ENCODE measurements at places on chromosomes 5 and 9.

DNA sequence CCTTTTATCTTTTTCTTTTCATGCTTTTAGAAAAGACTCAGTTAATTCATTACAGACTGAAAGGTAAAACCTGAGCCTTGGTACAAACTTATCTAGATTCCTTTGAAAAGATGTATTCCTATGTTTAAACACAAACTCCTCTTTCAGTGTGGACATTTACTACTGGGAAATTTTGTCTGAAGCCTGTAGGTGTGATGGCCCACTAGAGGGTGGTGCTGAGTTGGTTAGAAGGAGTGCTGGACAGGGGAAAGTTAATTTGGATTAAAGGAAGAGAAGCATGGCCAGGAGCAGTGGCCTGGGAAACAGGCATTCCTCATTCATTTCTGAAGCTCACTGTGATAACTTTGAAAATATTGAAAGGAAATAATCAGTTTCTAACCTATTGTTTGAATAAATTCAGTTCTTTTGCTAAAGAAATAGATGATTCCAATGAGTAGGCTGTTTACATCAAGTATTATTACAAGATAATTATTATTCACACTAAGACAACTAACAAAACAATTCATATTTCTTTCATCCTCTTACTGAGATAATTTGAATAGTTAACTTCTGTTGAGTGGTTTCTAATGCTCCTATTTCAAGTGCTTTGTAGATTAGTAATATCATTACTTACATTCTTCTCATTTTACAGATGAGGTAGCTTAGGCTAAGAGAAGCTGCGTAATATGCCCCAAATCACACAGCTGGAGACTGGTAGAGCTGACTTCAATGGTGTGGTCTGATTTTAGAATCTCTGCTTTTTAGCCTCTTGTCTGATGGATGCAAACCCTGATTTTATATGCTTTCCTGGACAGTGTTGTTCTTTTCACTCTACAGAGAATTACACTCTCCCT, 150.9 kb downstream of the ADGRV1 start:
- DNase-seq: no peak

DNA sequence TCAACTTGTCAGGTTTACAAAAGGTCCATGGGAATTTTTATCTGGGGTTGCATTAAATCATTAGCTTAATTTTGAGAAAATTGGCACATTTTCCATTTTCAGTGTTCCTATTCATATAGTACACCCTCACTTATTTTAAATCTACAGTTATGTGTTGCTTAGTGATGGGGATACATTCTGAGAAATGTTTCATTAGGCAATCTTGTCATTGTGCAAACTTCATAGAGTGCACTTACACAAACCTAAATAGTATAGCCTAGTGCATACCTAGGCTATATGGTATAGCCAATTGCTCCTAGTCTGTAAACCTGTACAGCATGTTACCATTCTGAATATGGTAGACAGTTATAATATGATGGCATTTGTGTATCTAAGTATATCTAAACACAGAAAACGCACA, 19.8 kb upstream of the FAM151B start:
- no peak for DNase-seq

- DNase-seq: no peak
Observed at GRCh38 chr9:123960965-123961364, 31.0 kb upstream of the DENND1A start.

DNA sequence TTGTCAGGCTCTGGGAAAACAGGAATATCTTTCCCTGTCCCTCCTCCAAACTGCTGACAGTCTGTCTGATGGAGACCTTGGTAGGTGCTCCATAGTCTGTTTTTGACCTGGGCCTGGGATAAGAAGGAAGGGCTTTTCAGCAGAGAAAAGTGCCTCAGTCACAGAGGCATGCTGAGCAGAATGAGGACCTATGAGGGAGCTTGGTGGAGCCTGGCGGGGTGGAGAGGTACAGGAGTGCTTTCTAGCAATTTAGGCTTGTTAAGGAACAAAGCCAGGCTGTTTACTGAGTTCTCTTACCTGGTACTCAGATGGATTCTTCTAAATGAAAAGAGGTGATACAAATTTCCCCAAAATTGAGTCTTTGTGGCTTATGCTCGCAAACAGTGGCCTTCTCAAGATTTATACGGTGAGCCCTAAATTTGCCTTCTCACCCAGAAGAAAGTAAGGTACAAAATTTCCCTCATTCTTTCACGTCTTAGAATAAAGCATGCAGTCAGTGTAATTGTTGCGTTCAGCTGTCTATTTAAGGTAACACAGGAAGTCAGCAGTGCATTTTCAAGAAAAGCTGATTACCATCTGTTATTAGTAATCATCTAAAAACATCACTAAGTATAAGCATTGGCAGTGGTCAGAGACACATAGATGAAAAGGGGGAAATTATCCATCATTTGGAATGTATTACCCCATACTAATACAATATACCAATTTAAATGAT, 28.6 kb upstream of the IL13 start:
- no peak for DNase-seq

DNA sequence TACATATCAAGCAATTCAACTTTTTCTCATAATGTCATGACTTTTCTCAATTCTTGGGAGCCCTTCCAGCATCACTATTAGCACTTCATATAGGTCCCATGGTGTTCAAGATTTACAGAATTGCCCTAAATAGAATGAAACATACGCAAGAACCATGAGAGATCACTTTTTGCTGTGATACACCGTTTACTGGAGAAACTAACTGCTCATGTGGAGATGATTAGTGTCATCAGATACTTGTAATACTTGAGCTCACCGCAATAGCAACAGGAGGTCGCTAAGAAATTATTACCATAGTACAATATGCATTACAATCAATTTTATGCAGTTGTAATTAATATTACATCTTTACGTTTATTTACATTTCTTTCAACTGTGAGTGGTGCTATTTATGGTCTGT, 4.8 kb upstream of the PCSK5 start:
- DNase-seq: no peak

DNA sequence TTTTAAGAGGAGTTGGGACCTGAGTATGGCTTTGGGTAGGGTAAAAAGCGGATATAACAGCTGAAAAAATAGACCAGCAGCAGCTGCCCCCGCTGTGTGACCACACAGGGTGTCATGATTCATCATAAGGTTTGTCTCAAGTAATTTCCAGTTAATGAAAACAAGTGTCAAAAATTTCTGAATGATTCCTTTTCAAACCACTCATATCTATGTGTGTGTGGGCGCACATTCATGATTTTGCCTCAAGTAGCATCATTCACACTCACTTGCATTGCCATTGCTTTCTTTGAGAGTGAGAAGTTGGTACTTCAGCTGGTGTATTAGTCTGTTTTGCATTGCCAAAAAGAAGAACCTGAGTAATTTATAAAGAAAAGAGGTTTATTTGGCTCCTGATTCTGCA, 12.1 kb upstream of the TNFAIP8 start:
- no peak for DNase-seq

GRCh38 chr9:109792951-109793546, 13.1 kb downstream of the PALM2AKAP2 start:
- no peak for DNase-seq

- no peak for DNase-seq
Observed at GRCh38 chr9:69604568-69605219, 67.5 kb downstream of the APBA1 start.
